Brain pericyte (primary cell): ENCODE measurements at places on chromosomes 5 and 9.

GRCh38 chr5:180338001-180338707, 15.0 kb downstream of the GFPT2 start:
- DNase-seq: no peak

DNA sequence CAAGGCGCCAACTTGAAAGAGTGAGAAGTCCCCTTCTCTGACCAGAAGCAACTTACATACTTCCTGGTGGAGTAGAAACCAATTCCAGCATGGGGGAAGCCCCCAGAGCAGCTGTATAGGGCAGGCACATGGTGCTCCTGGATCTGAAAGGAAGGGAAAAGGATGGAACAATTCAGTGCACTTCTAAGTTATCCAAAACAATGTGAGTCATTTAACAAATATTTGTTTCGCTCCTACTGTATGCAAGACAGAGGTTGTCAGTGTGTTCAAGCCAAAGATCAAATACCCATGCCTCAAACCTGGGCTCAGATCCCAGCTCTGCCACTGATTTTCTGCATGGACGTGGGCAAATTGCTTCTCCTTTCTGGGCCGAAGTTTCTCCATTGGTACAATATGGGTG, 67.1 kb downstream of the LHX2 start:
- no peak for DNase-seq

DNA sequence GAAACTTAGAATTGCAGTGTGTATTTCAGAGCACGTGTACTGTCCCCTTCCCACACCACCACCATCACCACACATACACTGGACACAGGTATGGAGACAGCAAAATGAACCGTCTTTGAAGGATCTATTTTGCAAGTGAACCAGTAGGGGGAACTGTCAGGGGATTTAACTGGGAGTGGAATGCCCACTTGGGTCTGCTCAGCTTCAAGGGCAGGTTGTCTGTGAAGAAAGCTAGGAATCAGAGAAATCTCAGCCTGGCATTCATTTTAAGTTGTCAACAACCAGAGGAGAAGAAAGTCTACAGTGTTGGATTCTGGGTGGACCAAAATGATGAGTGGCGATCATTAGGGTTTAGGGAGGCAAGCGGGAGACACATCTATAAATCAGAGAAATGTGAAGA, 147.0 kb downstream of the DCP2 start:
- no peak for DNase-seq

- no peak for DNase-seq
Observed at GRCh38 chr9:113523421-113524141, 60.1 kb downstream of the RGS3 start.

DNA sequence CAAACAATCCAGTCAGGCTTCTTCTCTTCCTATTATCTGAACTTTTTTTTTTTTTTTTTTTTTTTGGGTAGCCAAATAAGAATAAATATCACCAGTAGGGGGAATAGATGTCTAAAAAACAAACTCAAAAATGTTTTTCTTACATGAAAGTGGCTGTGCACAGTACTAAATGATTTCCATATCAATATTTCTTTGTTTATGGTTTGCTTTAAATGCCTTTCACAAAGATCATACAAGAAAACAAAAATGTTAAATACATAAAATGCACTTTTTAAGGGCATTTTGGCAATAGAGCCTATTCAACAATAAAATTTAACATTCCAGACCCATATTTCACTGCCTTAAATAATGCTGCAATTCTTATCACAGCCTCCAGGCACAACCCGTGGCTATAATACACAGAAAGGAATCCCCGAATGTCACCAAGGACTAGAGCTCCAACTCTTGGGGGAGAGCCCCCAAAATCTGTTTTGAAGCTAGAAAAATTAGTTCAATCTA, 91.1 kb upstream of the TBCA start:
- no peak for DNase-seq

GRCh38 chr9:75184471-75184870, 96.2 kb downstream of the OSTF1 start:
- no peak for DNase-seq

DNA sequence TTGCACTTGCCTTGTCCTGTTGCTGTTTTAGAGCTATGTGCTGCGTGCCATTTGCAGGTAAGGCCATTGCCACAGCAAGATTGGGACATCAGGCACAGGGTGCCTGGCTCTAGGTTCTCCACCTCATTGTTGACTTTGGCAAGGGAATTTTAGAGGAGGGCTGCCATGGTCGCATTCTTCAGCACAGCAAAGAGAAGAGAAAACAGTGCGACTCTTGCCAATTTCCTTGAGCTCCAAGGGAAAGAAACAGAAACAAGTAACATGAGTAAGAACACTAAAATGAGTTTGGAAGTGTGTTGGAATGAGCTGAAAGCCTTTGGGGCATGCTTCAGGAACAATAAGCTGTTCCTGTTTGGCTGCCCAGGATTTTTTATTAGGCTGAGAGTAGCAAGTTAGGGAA, 188.1 kb upstream of the IL12B start:
- DNase-seq: no peak

DNA sequence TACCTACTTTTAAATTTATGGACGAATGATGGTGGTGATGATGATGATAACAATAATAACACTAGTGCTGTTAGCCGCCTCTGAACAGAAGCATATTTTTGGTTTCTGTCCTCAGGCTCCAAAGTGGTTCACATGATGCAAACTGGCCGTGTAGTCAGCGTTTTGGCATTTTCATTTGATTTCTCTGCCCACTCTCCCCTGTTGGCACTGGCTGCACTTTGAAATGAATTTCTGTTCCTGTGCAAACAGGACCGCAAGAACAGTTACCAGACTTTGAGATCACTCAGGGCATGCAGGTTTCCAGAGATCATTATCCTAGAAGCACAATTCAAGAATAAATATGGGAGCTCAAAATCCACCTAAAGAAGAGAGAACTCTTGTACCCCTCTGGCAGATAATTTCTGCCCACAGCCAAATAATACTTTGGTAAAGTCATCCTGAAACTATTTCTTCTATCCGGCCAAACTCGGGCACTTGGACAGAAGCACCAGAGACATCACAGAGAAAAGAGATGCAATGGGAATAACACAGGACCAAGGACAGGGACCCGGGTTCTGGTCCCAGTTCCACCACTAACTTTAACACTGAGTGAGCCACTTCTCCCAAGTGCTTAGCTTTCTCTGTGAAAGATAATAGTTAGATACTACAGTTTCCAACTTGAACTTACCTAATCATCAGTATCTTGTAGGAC, 201.7 kb upstream of the PTGER4 start:
- DNase-seq: no peak

GRCh38 chr9:120845255-120845654, 2.5 kb upstream of the PSMD5 start:
- no peak for DNase-seq

DNA sequence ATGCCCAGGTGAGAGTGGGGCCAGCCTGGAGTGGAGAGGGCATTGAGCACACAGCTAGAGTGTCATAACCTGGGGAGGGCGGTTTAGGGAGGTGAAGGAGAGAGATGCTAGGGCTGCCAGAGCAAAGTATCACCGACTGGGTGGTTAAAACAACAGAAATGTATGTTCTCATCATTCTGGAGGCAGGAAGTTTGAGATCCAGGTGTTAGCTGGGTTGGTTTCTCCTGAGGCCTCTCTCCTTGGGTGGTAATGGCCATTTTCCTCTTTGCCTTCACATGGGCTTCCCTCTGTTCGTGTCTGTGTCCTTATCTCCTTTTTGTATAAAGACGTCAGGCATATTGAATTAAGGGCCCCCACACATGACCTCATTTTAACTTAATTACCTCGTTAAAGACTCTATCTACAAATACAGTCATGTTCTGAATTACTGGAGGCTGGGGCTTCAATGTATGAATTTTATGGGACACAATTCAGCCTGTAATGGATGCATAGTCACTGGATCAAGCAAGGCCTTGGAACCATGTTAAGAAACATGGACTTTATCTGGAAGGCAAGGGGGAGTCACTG, 118.6 kb upstream of the IL12B start:
- DNase-seq: no peak

GRCh38 chr9:84999788-85000187, 330.3 kb downstream of the NTRK2 start:
- no peak for DNase-seq
